ENCODE measurements at places on chromosomes 2 and 18.

DNA sequence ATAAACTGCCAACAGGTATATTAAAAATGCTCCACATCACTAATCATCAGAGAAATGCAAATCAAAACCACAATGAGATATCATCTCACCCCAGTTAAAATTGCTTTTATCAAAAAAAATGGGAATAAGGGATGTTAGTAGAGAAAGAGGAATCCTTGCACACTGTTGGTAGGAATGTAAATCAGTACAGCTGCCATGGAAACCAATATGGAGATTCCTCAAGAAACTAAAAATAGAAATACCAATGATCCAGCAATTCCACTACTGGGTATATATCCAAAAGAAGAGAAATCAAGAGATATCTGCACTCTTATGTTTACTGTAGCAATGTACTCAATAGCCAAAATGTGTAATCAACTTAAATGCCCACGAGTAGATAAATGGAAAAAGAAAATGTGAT lies 40.6 kb downstream of the ZRANB3 start:
- no peak for DNase-seq

GRCh38 chr2:169732583-169733358 lies 861 bp upstream of the KLHL23 start:
- no peak for DNase-seq

GRCh38 chr18:3037423-3037915 lies 24.5 kb upstream of the LPIN2 start:
- no peak for DNase-seq

- no peak for DNase-seq
Observed at GRCh38 chr2:10385933-10386773, 62.0 kb downstream of the ODC1 start.

DNA sequence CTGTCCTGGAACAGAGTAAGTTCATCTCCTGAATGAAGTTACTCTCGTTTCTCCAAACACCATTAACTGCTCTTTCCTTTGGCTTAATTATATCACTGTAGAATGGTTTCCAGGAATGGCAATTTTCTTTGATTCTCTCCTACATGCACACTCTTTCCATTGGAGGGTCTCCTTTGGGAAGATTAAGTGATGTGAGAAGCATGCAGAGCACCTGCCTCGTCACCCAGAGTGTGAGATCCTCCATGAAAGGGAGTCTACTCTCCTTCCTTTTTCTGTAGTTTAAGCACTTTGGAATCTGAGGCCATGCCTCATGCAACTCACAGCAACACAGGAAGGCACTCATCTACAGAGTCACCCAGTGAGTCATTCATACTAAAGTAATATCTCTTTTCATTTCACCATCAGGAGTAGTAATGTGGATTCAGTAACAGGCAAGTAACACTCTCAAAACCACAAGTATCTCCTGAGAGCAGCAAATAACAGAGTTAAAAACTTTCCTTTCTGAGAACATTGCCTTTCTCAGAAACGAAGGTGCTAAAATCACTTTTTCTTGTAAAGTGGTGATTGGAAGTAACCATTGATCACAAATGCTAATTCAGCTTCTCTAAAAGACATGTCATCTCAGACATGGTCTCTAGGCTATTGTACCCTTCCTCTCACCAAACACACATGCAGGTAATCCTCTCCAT lies 52.8 kb upstream of the IL1RL1 start:
- DNase-seq = no peak

DNA sequence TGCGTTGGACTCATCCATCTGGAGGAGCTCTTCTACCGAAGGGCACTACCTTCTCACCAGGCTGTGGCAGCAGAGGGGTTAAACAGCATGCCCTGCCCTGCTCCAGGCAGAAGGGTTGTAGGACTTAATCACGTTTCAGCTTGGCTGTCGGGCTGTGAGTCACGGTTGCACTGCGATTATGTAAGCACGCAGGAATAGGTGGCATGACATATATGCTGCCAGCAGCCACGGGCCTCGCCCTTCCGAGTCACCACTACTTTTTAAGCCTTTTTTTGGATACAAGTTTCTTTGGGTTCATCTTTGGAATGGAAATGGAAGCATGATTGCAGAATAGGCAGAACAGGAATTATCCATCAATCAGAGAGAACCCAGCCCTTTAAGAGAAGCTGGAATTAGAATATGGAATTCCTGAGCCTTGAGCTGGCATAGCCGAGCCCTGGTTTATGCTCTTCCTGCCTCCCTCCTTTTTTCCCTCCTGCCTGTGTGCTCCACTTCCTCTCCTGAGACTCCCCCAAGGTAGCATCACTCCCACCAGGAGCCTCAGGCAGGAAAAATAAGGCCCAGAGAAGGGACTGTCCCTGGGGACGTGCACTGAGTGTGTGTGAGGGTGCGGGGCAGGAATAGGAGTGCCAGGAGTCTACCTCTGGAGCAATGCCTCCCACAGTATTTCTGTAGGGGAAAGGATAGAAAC lies 86.8 kb downstream of the SEMA4F start:
- DNase-seq = no peak

GRCh38 chr18:70219688-70220087 lies 14.2 kb upstream of the RTTN start:
- DNase-seq = no peak

DNA sequence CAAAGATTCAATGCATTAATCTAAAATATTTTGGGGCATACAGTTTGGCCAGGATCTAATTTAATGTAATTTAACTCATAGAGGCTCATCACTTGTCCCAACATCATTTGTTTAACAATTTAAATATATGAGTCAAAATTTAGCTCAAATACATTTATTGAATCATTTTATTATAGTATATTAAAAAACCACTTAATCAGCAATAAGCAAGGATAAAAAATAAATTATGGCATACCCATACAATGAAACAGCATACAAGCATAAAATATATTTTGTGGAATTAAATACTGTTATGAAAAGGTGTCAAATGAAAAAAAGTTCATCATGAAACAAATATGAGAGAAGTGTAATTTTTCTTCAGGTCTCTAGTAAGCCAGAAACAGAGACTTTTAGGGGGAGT lies 34.9 kb downstream of the LRPPRC start:
- DNase-seq = no peak

DNA sequence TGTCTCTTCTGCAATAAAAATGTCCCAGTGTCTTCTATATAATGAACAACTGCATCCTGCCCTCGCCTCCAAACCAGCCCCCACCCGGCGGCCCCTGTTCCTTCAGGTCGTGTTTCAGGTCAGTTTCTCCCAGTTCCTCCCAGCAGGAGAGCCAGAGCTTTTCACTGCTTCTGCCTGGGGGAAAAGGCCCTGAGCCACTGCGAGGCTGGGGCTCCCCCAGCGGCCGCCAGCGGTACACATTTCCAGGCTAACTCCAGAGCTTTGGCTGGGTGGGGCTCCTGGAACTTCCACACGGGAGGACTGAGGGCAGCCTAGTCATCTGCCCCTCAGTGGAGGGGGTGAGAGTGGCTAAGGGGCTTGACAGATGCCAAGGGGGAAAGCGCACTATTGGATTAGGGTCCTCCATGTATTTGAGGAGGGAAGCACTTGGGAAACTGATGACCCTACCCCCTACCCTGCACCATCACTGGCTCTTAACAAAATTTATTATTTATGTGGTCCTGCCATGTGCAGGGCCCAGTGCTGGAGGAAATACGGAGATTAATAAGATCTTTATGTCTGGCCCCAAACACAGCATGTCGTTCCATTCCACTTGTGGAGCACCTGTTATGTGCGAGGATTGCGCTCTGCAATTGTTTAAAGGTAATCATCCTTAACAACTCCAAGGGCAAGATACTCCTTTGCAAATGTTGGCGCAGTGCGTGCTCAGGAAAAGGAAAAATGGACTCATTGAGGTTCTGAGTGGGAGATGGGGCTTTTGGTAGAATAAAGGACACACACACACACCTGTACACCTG lies 17.3 kb upstream of the CYS1 start:
- peak; percentile 75 for DNase-seq

GRCh38 chr18:13217466-13217961 lies 1.0 kb upstream of the LDLRAD4 start:
- peak; percentile 85 for DNase-seq

- DNase-seq = no peak
Observed at GRCh38 chr18:32907311-32907585, 134.4 kb upstream of the KLHL14 start.

- no peak for DNase-seq
Observed at GRCh38 chr2:173869244-173870229, 95.6 kb downstream of the SP3 start.

- no peak for DNase-seq
Observed at GRCh38 chr2:171225302-171225980, 64.7 kb upstream of the TLK1 start.

DNA sequence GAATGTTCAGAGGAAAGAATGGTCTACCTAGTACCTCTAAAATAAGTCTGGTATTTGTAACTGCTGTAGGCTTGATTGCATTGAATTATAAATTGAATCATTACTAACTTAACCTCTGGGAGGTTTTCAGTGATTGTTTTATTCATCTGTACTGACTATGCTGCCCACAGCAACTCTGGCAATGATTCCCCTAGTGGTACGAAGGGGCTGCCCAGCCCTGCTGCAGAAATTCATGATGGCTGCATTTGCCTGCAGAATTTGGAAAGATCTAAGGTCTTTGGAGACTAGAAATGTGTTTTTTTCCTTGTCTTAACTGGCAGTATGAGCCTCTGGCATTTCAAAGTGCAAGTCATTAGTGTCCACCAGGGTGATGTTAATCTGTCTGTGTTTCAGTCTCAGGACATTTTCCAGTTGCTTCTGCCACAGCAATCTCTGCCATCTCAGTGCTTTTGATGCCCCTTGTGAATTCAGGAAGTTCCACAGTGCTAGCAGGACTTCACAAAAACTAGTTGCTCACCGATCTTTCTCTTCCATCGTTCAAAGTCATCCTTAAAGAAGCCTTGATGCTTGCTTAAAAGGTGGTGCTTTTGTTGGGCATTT lies 13.4 kb upstream of the LRPPRC start:
- DNase-seq = no peak

DNA sequence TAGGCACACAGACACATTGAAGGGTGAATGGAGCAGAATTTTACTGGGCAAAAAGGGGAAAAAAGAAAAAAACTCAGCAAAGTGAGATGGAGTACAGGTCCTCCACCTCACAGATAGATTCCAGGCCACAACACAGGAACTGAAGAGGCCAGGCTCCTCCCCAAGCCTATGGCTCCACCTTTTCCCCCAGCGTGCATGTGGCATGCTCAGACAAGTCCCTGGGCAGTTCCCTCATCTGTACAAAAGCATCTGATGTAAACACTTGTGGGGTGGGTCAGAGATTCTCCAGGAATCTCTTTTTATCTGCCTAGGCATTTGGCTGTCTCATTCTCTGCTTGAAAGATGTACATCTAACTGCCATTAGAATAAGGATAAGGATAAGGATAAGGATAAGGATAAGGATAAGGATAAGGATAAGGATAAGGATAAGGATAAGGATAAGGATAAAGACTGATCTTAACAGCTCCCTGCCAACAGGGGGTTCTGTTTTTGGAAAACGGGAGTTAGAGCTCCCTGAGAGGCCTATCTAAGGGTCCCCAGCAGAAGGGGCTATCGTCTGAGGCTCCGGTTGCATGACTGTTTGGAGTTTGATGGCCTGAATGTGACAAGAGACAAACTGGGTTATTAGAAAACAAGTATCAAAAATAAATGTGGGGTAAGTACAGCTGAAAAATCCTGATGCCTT lies 17.2 kb upstream of the ASXL3 start:
- DNase-seq = no peak

DNA sequence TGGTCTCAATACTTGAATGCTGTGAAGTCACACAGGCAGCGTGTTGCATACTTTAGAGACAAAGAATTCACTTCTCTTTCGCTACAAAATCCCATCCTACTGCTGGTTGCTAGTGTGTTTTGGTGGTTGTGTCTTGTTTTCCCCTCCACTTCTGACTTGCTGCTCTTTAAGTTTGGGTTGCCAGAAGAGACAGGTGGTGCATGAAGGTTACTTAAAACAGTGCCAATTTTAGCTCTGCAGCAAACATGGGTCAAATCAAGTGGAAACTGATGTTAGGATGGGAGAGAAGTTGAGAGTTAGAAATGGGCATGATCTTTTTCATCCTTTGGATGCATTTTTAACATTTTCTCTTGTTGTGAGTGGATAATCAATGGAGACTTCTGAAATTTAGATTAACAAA lies 136.2 kb upstream of the KCNH7 start:
- DNase-seq = no peak

GRCh38 chr2:16382451-16382850 lies 283.2 kb downstream of the CYRIA start:
- no peak for DNase-seq

GRCh38 chr18:58988600-58988999 lies 123.9 kb downstream of the ZNF532 start:
- no peak for DNase-seq

GRCh38 chr18:10860928-10861327 lies 288.4 kb downstream of the PIEZO2 start:
- no peak for DNase-seq

GRCh38 chr2:158610059-158610458 lies 153.3 kb downstream of the PKP4 start:
- DNase-seq = no peak

GRCh38 chr2:241412144-241412543 lies 56.1 kb downstream of the FARP2 start:
- no peak for DNase-seq

GRCh38 chr2:96150791-96151594 lies 5.8 kb upstream of the DUSP2 start:
- DNase-seq = no peak

DNA sequence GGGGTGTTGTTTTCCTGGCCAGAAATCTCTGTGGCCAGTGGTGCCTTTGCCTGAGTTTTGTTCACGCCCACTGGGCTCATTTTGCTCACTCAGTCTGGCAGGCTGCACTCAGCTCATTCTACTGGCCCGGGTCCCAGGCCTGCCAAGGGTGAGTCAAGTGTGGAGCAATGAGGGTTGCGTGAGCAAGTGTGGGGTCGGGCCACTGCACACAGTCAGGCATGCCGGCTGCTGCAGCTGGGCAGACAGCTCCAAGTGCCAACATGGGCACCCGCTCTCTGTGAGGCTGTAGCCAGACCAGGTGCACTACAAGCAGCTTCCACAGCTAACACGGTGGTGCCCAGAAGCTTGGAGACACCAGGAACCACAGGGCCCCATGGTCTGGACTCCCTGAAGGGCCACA lies 801.1 kb upstream of the RAB6C start:
- no peak for DNase-seq

DNA sequence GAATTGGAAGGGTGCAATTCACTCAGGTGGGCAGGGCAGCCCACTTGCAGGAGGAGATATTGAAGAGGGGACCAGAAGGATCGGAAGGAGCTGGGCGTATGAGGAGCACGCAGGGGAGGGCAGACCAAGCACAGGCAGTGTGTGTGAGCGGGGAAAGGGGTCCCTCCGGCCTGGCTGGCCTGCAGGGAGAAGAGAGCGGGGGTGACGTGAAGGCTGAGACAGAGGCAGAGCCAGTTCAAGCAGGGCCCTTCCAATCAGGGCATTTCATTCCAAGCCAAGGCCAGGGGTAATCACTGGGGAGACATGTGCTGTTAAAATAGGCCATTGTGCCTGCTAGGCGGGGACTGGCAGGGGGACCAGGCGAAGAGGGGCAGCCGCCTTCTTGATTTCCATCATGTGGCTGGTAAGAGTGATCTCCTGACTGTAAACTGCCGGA lies 62.2 kb downstream of the ACKR3 start:
- DNase-seq = peak; percentile 30

DNA sequence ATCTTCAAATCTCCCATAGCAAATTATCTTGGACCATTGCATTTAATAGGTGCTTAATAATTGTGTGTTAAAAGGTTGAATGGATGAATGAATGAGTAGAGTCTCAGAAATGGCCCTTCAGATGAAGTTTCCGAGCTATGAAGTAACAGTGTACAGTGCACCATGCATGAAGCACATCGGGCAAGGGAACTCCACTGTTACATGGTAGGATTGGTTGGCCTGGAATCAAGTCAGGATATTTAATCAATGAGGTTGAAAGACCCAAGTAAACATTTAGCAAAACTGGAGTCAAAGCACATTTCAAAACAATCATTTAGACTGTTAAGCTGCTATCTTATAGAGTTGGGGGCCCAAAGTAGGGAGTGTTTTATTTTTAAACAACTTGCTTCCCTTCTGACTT lies 80.0 kb downstream of the APOB start:
- DNase-seq = no peak
